GOT3 (cell line): ENCODE measurements at places on chromosomes 13 and 19.

GRCh38 chr13:94209117-94209516, 270.4 kb downstream of the DCT start:
- DNase-seq = no peak

DNA sequence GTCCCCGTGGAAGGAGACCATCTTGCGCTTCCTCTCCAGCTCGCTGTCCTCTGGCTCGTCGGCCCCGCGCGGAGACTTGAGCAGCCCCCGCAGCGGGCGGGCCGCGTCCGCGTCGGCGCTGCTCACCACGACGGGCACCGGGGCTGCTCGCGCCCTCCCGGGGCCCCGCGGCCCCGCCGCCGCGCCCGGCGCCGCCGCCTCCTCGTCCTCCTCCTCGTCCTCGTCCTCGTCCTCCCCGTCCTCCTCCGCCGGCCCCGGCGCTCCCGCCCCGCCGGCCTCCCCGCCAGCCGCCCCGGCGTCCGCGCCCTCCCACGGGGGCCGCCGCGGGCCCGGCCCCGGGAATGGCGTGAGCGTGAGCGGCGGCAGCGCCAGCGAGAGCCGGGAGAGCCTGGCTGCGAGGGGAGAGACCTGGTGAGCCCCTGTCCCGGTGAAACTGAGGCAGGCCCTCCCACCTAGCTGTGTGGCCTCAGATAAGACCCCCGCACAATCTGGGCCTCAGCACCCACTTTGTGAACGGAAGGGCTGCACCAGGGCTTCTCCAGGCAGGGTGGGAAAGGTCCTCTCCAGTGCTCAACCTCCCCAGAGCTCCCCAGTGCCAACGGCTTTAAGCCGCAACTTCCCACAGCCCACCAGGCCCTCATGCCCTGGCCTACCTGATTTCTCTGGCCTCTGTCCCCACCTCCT, 17.8 kb downstream of the LMTK3 start:
- no peak for DNase-seq

GRCh38 chr13:97234236-97234635, 12.1 kb downstream of the MBNL2 start:
- no peak for DNase-seq

DNA sequence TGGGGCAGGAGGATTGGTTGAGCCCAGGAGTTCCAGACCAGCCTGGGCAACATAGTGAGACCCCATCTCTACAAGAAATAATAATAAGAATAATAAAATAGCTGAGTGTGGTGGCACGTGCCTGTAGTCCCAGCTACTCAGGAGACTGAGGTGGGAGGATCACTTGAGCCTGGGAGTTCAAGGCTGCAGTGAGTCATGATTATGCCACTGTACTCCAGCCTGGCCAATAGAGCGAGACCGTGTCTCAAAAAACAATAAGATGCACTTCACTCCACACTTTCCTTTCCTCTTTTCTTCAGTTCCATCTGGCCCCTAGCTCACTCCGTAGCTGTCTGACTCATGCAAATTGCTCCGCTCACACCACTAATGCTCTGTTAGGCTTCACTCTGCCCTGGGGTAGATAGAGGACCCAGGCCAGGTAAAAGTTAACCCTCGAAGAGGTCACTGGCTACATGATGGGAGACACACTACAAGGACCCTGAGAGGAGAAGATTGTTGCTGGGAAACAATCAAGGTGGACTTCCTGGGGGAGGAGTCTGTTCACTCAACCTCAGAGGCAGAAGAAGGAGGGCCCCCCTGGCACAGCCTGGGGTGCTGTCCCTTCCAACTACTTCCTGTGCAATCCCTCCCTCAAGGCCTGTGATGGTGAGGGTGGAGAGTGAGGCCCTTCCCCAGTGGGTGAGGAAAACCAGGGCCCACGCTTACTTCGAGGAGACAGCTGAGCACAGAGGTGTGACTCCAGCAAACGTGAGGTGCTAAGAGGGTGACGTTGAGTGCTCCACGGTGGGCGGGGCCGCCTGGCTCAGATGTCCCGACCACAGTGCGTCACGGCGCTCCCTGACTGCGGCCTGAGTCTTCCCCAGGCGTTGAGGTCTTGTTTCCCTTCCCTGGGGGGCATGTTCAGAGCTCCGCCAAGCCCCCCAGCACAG, 8.8 kb upstream of the TNFSF9 start:
- no peak for DNase-seq

GRCh38 chr13:114118511-114119123, 13.8 kb downstream of the RASA3 start:
- DNase-seq = no peak

DNA sequence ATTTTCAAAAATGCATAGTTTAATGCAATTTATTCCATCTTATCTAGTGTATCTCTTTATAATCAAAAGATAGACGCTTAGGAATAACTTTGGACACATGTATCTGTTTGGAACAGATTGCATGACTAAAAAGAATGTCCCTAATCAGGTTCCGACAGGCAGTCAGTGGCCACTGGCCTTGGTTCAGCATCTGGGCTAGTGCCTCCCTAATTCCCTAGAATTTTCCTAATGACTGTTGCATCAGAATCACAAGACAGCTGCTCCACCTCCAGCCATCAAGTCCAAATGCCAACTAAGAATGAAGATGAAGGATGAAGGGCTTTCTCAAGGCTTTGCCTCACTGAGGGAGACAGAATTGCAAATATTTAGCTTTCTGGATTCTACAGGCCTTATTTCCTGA, 173.8 kb downstream of the EFNB2 start:
- no peak for DNase-seq

DNA sequence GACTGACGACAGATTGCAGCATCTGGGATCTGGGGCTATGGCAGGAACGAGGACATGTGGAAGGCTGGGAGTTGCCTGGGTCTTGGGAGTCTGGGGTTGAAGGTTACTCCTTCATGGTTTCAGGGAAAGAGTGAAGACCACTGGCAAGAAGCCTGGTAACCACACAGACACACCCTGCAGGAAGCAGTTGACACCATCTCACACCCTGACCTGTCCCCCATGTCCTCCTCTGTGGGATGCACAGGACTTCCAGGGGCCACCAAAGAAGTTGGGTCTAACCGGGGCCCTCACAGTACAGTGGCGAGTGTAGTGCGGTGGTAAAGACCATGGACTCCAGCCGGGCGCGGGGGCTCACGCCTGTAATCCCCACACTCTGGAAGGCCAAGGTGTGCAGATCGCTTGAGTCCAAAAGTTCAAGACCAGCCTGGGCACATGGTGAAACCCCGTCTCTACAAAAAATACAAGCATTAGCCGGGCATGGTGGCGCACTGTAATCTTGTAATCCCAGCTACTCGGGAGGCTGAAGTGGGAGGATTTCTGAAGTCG, 10.6 kb upstream of the FFAR2 start:
- DNase-seq = no peak

DNA sequence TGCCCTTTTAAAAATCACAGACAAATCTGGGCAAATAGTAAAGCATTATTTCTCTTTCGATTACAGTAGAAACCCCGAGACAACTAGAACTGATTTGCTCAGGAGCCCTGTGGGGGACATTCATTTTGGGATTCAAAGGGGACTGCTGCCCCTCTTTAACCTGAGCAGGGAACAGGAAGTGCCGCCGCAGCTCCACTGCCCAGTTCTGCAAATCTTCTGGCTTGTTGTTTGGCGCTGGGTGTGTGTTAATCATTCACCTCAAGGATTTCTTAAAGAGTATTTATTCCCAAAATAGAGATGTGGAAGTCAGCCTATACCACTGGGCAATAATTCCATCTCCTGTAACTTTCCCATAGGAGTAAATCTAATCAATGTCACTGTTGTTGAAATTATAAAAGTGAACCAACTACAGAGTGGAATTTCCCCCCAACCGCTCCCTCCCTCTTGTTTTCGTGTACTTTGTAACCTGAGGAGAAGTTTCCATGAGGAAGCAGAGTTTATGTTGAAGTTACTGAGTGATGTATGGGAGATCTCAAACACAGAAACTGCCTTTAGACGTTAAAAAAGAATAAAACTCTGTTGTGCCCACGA, 515.8 kb downstream of the KLF12 start:
- DNase-seq = no peak

- DNase-seq = no peak
Observed at GRCh38 chr13:89784161-89784809, 1563.2 kb upstream of the MIR17HG start.

DNA sequence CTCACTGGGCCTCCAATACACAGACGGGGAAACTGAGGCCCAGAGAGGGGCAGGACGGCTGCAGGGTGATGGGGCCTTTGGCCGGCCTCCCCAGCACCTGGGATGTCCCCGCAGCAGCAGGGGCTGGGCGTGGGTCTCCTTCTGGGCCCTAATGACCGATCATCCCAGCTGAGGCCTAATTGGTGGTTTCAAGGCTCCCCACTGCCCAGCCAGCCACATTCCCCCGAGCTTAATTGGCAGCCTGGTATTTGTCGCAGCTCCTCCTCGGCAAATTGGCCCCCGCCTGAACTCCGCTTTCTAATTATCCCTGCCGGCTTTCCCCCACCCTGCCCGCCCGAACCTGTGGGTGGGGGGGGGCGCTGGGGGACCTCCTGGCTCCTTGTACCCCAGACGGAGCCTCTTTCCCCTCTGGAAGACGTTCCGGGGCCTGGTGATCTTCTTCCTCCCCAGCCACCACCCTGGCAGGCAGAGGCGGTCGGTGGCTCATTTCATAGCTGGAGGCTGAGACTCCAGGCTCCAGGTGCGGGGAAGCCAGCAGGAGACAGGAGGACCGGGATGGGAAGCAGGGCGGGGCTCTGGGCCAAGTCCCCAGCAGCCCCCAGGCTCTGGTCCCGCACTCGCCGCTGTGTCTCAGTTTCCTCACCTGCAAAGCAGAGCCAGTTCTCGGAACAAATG, 27.2 kb upstream of the WDR18 start:
- DNase-seq = no peak

GRCh38 chr13:48431987-48432615, 19.2 kb upstream of the LPAR6 start:
- no peak for DNase-seq

DNA sequence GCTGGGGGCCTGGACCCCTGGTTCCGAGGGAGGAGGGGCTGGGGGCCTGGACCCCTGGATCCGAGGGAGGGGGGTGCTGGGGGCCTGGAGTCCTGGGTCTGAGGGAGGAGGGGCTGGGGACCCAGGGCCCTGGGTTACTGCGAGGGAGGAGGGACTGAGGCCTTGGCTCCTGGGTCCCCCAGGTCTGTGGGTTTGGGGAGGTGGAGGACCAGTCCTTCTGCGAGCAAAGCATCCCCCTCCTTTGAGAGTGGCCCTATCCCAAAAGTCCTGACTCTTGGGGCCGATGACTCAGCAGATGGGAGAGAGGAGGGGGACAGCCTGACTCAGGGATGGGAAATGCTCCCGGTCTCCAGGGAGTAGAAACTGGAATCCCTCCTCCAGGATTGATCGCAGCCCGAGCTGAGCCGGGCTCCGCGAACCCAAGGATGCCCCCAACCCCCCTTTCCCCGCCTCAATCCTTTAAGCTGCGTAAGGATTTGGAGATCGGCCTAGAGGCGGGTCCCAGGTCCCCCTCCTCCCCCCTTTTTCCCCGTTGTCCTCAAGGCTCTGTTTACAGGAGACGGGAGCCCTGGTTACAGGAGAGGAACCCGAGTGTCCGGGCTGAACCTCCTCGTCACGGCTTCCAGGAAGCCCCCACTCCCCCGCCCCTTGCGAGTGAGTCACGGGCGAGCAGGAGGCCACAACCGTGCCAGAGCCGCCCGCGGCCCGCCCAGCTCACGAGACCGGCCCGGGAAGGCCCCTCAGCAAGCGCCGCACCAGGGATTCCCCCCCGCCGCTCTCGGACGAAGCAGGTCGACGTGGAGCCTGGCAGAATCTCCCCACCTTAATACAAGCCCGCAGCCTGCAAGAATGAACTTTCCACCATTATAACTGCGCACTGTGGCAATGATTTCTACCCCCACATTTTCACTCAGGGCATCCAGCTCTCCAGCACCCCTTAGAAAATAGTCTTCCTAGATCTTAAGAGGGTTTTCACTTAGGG, 3.0 kb upstream of the ZFP36 start:
- peak; percentile 92 for DNase-seq
